NCI-H774 (cell line): ENCODE measurements at places on chromosomes 2 and 18.

- no peak for DNase-seq
Measured at GRCh38 chr2:237257471-237257951, 156.5 kb downstream of the COL6A3 start.

GRCh38 chr2:210620456-210620855 is 64.1 kb downstream of the CPS1 start:
- DNase-seq: no peak

DNA sequence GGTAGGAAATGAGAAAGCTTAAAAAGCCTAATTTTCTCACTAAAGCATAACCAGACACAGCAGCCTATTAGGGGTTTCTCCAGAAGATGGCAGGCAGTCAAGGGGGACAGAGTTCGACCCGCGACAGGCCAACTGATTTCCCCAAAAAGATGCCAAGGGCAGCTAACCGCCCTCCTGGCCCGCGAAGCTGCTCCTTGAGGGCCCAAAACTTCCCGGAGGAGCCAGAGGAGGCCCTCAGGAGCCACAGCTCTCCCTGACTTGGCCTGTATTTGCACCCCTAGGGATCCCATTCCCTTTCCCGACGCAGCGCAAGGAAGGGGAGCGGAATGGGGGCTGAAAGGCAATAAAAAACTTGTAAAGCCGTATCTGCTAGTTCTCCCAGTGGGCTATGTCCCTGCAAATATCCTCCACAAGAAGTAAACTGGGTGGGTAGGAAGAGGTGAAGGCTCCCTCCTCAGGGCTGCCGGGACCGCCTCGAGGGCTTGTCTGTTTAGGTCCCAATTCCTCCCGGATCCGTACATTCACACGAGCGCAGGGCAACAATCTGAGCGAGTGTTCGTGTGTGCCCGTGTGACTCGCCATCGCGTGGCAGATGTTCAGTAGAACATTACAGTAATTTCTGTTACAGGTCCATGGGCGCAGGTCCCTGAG is 756 bp upstream of the NAGK start:
- no peak for DNase-seq

DNA sequence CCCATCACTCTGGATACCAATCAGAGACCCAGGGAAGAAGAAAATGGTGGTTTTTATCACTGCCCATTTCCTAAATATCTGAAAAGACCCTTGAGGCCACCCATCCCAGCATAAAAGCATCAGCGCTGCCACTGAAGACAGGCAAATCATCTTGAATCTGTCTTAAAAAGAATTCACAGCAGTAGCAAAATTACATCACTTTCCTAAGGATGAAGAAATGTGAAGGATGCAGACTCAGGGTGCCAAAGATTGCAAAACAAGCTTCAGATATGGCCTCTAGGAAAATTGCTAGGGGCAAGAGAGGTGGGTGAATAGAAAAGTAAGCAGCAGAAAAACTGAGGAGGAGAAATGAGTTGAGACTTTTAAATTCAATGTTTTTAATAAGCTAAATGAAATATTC is 70.0 kb downstream of the SLC25A12 start:
- no peak for DNase-seq

- no peak for DNase-seq
Measured at GRCh38 chr2:239678666-239679296, 278.0 kb upstream of the HDAC4 start.

DNA sequence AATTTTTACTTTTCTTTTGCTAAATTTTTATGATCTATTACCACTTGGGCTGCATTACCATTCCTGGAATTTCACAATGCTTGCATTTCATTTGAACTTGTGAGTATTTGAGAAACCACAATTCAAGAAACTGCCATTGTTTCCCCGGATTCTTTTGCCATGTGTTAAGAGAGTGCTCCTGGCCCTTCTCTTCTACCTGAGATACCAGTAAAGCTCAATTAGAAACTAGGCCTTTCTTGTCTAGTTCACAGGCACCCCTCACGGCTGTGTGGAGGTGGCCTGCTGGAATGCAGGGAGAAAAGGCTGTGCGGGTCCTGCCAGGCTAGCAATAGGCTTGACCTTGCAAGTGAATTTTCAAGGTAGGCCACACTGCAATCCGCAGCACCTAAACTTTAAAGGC is 40.8 kb downstream of the ZEB2 start:
- no peak for DNase-seq

DNA sequence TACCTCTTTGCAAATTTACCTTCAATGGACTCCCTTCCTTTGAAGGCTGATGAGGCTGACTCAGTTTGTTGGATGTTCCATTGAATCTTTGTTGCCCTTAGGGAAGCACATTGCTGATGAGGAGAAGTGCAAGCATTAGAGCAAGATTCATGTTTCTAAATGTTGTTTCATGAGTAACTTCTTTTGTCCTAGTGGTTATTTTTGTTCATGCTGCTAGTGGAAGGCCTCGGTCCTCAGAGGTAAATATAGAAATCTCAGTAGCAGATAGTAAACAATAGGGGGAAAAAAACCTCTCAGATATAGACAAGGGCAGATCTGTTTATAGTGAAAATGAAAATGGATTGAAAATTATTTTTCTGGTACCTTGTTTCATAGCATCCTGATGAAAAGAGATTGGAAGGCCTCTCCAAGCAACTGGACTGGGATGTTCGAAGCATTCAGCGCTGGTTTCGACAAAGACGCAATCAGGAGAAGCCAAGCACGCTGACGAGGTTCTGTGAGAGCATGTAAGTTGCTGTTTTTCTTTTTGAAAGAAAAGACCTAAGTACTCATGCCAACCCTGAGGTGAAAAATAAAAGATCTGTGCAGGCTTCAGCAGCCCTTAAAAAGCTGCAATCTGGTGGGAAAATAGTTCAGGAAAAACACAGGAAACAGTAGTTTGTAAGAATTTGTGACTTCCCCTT is 104.9 kb downstream of the CERS6 start:
- DNase-seq: no peak

DNA sequence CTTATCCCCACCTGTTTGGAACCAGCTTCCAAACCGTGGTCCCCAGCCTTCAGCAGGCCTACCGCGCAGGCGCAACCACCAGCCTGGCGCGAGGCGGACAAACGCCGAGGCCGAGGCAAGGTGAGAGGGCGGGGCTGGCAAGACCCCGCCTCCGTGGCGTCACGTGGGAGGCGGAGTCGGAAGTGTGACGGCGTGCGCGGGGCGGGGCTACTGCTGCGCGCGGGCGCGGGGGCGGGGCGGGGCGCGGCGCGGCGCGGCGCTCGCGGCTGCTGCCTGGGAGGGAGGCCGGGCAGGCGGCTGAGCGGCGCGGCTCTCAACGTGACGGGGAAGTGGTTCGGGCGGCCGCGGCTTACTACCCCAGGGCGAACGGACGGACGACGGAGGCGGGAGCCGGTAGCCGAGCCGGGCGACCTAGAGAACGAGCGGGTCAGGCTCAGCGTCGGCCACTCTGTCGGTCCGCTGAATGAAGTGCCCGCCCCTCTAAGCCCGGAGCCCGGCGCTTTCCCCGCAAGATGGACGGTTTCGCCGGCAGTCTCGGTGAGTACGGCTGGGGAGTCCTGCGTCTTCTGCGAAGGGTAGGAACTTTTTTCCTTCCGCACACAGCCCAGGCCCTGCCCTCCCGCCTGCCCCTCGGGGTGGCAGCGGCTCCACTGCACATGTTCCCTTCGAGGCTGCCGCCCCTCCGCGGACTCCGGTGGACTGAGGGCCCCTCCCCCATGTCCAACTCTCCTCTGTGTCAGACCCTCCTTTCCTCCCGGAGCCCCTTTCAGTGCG is at the start of gene EML4:
EML4 (plus strand) TSS at position 254 of the 774 bp plus-strand sequence; CDS start at position 513, 259 bp downstream.
- peak; percentile 86 for DNase-seq
